T47D (cell line): ENCODE measurements at places on chromosomes 2 and 18.

DNA sequence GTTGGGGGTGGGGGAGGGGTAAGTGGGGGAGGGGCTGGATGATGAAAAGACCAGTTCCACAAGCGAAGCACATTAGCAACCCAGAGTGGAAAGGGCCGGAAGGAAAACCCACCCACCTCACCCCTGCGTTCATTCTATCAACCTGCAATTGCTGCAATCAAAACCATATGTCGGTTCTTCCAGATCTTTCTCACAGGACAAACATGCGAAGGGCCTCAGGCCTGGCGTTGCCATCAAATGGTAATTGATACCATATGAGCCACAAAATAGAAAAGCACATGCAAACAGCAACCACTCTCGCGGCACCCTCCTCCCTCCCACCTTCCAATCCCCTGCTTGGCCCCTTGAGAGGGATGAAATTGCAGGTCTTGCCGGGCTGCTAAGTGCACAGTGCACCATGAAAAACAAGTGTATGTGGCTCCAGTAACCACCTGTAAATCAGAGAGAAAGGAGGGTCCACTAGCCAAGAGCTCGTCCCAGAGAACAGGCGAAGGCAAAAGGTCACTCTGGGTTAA is 287.5 kb downstream of the TCF4 start:
- no peak for DNase-seq

DNA sequence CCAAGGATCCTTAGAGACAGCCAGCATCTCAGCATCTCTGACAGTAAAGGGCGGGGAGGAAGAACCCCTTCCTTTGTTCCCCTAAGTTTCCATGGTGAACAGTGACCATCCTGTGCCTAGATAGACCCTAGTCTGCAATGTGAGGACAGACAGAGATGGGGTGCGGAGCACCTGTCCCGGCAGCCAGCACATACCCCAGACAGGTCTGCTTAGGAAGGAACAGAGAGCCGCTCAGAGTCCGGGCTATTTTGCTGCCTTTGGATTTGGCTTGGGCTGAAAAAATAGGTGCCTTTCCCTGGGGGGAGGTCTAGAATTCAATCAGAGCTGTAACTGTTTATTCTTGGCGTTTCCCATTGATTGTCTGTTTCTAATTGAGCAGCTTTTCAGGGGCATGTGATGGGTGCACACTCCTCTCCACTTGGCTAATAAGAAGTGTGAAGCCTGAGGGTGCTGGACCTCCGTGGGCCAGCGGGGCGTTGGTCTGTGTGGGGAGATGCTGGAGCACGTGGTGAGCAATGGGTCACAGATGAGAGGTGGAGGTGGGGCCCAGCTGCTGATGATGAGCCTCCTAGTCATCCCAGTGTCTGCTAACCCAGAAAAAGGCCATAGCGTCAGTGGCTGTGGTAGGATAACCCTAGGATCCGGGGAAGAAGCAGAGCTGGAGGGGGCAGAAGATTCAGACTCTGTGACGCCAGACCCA is 236.8 kb downstream of the SEPTIN10 start:
- DNase-seq: no peak

- no peak for DNase-seq
Measured at GRCh38 chr18:55338978-55339650, 248.9 kb downstream of the TCF4 start.

- no peak for DNase-seq
Measured at GRCh38 chr2:74812787-74813590, 20.9 kb upstream of the HK2 start.

- DNase-seq: no peak
Measured at GRCh38 chr2:128440666-128441340, 122.1 kb upstream of the HS6ST1 start.

- no peak for DNase-seq
Measured at GRCh38 chr2:12057436-12058166, 311.2 kb downstream of the LPIN1 start.

DNA sequence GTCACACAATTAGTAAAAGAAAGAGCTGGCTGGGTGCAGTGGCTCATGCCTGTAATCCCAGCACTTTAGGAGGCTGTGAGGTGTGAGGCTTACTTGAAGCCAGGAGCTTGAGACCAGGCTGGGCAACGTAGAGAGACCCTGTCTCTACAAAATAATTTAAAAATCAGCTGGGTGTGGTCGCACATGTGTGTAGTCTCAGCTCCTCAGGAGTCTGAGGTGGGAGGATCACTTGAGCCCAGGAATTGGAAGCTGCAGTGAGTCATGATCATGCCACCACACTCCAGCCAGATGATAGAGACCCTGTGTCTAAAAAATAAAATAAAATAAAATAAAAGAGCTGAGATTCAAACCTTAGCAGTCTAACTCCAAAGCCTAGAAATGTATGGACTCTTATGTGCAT is 39.0 kb upstream of the NEDD4L start:
- no peak for DNase-seq

- peak; percentile 58 for DNase-seq
Measured at GRCh38 chr2:59301466-59302402, 1060.6 kb upstream of the FANCL start.

DNA sequence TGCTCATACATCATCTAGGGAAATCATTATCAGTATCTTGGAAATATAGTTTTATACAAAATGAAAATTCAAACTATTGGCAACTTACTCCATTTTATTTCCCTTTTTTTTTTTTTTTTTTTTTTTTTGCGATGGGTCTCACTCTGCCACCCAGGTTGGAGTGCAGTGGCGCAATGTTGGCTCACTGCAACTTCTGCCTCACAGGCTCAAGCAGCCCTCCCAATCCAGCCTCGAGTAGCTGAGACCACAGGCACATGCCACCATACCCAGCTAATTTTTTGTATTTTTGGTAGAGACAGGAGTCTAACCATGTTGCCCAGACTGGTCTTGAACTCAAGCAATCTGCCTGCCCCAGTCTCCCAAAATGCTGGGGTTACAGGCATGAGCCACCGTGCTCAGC is 29.0 kb downstream of the OLA1 start:
- no peak for DNase-seq

DNA sequence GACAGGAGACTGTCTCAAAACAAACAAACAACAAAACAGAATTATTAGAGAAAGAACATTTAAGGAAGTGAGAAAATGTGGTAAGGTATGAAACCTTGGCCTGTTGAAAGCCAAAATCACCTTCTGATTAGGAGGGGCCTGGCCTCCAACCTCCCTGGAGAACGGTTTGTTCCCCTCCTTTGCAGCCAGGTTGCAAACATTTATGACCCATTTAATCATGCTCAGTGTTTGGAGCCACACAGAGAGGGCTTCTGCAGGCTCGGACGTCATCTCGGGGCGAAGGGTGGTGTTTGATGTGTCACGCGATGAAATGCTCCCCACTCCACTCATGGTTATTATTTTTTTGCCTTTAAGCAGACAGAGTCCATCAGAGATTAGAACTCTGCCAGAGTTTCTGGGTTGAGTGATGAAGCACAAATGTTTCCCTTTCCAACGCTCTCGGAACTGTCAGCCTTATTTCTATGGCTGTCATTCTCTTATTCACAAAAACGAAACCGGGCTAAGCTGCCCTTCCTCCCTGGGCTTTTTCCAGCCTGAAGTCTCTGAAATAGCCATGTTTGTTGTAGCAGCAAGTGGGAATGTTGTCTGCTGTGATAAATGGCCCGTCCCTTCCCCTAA is 33.6 kb upstream of the ROCK2 start:
- DNase-seq: no peak

DNA sequence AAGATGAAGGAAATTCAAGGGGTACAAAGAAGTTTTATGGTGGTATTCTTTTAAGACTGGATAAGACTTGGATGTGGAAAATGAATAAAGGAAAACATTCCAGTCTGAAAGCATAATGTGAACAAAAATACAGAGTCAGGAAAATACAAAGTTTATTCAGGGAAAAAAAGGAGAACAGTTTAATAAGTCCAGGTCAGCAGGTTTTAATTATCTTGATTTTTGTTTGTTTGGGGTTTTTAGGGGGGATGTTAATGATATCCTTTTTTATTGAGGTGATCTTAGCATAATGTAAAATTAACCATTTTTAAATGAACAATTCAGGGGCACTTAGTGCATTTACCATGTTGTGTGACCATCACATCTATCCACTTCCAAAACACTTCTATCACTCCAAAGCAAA is 80.6 kb downstream of the NBAS start:
- DNase-seq: no peak

DNA sequence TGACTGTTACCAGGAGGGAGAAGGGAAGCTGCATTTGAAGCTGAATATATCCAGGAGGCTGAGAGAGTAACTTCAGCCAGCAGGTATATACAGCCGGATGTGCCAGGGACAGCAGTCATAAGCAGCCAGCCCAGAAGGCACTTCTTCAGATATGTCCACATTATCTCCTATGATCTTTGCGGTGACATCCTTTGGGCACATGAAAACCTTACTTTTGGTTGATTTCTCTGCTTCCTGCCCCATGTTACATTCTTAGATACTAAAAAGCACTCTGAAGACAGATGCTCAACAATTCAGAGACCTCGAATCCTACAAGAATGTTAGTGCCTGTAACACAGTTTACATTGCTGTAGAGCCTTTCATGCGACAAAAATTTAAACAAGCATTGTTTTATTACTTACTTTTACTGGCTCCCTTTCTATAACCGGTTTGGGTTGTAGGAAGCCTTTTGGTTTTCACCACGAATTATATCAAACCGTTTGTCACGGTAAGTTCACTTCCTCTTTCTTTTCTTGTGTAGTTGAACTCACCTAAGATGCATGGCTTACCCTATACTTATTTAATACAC is 50.3 kb upstream of the TLK1 start:
- peak; percentile 14 for DNase-seq

GRCh38 chr18:29753379-29753778 is 1289.2 kb downstream of the DSC3 start:
- DNase-seq: no peak

DNA sequence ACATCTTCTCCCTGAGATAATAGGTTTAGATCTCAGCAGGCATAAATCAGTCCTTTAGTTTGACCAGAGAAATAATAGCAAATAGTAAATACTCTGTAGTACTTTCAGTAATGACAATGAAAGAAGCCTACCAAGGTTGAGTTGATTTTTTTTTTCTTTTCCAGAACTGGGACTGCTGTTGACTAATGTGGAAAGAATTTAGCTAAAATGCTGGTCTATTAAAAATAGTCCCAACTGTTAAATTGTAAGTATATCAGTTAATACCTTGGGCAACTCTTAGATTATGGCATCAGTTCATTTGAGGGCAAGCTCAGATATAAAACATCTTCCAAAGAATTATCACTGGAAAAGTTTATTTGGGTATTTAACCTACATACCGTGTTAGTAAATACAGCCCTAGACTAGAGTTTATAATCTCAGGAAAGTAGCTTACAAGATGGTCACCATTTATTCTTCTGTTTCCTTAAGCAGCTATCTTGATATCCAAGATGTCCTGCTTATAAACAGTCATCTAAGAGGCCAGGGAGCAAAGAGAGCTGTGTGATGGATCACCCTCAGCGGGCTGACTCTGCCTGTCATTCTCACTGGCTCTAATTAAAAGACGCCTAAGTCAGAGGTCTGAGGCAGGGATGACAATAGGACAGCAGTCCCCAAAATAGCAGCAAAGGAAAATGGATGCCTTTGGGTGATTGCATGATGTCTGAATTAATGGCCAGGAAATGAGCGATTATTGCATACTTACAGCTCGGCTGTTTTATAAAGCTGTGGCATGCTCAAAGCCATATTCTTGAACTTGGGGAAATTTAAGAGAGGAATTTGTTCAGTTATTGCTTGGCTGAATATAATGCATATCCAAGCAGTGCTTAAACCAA is 121.3 kb downstream of the MTX2 start:
- no peak for DNase-seq

- DNase-seq: no peak
Measured at GRCh38 chr2:96501886-96502810, 3.0 kb downstream of the NEURL3 start.

GRCh38 chr2:36486521-36487044 is 111.4 kb downstream of the FEZ2 start:
- DNase-seq: peak; percentile 36

DNA sequence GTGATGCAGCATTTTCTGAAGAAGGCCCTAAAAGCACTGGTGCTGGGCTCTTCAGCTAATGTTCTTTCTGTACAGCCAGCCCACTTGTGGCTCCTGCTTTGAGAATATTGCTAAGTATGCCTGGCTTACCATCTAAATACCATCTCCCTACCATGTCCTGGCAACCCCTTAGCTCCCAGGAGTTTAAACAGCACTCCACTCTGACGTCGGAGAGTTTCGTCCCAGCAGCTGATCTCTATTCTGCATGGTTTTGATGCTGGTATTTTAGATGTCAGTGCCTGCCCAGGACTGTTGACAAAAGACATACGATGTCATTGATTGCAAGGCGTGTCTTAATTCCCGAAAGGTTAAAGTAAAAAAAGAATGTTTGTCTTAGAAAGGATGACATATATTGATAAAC is 47.0 kb upstream of the AFF3 start:
- DNase-seq: no peak

- DNase-seq: no peak
Measured at GRCh38 chr2:79585701-79586433, 73.0 kb downstream of the CTNNA2 start.

GRCh38 chr2:10475221-10475722 is 27.1 kb upstream of the ODC1 start:
- DNase-seq: no peak

- peak; percentile 26 for DNase-seq
Measured at GRCh38 chr2:44479127-44479887, 117.6 kb downstream of the CAMKMT start.

GRCh38 chr18:42752916-42753315 is 362.6 kb downstream of the RIT2 start:
- DNase-seq: no peak

DNA sequence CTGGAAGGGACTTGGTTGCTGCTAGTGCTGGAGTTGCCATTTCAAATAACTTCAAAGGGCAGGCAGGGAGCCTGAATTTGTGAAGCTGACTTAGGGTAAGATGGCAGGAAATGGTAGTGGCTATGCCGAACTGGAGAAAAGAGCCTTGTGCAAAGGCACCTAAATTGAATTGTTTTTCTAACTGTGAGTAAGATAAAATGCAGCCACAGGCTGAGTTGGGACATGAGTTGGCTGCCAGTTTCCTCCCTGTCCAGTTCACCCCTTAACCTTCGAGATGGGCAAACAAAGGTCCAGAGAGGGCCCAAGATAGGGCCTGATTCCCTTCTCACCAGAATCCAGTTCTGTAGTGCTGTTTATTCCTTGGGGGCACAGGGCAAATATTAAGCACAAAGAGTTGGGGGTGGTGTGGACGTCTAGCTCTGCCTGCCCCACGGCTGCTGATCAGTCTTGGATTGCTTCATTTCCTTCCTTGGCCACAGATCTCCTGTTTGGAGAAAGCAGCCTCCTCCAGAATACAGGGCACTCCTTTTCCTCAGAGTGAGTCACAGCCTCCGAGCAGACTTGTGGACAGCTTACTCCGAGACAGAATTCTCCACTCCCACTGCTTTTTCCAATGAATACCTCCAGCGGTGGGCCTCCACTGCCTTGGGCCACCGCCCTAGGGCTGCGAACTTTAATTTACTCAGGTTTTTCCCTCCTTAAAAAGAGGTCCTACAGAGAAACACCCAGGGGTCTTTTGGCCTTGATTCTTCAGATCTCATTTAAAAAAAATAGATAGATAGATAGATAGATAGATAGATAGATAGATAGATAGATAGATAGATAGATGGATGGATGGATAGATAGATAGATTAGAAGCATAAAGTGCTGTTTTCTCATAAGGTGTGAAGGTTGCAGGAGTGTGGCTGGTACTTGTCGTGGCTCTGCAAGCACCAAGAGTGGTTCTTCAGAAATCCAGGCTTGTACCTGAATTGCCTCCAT is 18.4 kb upstream of the SLC20A1 start:
- DNase-seq: no peak

- DNase-seq: no peak
Measured at GRCh38 chr2:84458551-84459017, 496 bp downstream of the SUCLG1 start.
